ENCODE measurements at places on chromosomes 3 and 15. TPM values are rescaled to one million over a fixed set of nuclear protein-coding genes. Genes with fewer than 3 reads are reported as not detected.

- DNase-seq, result no peak
These were observed 148.1 kb downstream of the NEK11 start for GRCh38 chr3:131174752-131175151.

DNA sequence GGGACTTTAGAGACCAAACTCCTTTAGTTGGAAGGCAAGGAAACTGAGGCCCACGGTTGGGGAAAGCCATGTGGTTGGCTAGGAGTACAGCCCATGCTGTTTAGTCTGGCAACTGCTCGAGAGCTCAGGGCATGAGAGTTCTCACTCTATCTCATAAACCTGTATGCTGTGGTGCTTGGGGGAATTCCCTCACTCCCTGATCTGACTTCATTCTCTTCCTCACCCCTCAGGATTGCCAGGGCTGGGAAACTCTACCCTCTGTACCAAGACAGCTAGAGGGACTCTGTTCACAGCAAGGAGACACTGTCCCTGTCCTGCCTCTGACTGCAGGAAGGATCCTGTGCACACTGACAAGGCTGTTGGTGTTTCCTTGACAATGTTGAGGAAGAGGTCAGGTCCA, 230.2 kb downstream of the ZNF621 start:
- DNase-seq, result no peak

- no peak for DNase-seq
These were observed 315.2 kb downstream of the ZBTB20 start for GRCh38 chr3:114831861-114832260.

DNA sequence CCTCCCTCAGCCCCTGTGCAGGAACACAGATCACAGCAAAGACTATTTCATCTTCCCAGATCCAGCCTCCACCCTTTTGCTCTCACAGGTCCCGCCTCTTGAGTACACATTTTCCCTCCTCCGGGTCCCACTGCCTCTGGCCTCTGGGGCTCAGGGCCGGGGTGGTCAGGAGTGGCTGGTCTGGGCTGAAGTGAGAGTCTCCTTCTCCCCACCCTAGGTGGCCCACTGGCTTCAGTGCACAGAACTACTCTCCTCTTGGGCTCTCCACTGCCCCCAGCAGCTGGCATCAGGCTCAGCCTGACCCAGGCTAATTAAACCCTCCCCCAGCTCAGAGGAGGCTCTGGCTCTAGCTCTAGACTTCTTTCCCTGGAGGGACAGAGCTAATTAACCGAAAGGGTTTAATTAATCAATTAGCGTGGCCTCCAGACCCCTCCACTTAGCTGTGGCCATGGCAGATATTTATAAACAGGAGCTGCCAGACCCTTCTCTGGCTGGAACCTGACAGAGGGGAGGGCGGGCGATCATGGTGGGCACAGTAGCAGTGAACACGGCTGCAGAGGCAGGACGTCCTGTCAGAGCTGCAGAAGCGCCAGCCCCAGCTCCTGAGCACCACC, 15.1 kb downstream of the DUSP7 start:
- no peak for DNase-seq

DNA sequence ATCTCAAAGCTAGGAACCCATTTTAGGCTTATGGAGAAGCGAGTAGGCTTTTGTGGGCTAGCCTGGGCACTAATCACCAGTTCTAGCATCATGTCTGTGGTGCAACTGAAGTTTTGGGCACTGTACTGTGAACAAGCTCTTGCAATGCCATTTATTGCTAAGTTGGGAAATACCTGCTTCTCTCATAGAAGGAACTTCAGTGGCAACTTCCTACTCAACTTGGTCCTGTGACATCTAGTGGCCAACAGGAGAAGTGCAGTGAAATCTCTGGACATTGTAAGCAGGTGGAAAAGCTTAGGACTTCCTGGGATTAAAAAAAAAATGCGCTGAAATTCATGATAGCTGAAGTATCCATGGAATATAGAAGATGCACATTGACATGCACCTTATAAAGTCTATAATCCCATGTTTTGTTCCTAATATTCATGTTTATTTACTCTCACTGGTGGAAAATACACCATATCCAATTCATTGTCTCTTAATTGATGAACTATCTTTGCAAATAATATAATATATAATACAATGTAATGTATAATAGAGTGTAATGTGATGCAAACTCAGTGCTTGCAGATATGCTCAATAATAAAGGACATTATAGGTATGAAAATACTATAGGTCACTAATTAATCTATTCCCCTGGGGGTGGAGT, 6.5 kb upstream of the ALDH1A3 start:
- DNase-seq, result no peak

GRCh38 chr15:69725957-69726356, 273.3 kb downstream of the RPLP1 start:
- no peak for DNase-seq

DNA sequence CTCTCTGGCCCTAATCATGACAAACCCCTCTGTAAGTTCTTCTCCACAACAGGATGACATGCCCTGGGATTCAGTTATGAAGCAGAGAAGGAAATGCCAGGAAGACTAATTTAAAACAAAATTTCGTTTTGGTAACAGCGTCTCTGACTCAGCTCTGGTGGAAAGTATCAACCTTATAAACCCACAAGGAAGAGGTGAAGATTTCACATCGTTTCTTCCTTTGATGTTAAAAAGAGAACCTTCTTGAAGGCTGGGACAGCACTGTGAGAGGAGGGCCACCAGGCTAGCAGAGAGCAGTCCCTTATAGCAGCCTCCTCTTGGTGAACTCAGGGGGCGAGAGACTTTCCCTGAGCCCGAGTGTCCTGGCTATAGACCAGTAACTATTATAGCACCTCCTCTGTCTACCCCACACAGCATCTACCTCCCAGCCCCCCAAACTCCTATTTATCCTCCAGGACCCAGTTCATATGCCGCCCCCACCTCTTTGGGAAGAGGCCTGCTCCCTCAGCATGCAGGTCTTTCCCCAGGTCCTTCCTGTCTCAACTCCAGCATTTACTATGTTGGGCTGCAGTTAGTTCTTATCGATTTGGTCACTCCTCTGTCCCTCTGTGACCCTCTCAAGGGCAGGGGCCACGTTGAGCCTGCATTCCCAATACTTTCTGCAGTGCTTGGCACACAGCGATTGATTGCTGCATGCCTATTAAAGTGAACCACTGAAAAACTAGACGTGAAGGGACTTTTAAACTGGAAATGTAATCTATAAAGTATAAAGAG, 321.5 kb upstream of the ICE2 start:
- no peak for DNase-seq

DNA sequence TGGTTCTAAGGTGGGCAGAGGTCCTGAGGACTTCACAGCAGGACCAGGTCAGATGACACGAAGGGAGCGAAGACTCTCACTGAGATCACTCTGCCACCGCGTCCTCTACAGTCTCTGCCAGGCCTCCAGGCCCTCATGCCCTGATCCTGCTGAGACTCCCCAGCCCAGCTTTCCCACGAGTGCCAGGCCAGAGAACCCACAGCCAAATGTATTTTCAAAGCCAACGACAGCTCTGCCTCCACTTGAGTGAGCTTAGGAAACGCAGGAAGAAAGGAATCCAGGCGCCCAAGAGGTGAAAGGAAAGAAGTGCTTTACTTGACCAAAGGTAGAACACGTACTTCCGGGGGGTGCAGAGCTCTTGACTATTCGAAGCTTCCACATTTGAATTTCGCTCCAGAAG, 275.0 kb downstream of the XXYLT1 start:
- DNase-seq, result no peak

GRCh38 chr3:123344175-123344906, 104.5 kb downstream of the ADCY5 start:
- no peak for DNase-seq

DNA sequence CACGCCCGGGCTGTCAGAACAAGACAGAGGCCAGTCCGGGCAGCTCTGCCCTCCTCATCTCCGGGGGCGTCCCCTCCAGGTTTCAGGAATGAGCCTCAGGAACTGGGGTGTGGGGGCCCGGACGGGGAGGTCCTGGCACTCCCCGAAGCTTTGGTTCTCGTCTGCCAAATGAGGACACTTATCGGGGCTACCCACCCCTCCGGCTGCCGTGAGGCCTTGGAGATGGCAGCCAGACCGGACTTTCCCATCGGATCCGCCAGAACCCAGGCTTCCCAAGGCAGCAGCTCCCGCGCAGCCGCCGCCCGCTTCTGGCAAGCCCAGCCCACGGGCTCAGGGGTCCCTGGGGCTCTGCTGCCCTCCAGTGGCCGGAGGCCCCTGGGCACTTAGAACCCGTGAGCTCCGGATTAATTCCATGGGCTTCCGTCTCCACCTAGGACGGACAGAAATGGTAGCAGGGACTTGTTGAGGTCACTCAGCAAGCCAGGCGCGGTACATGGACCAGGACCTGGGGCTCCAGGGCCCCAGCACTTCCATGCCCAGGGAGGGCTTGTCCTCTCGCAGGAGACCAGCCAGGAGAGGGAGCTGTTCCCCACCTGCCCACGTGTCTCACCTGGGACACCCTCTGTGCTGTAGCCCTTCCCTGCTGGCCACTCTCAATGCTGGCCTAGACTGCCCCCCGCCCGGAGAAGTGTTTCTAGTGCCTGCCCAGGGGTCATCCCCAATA, 89.4 kb downstream of the LINGO1 start:
- DNase-seq, result peak; percentile 91

DNA sequence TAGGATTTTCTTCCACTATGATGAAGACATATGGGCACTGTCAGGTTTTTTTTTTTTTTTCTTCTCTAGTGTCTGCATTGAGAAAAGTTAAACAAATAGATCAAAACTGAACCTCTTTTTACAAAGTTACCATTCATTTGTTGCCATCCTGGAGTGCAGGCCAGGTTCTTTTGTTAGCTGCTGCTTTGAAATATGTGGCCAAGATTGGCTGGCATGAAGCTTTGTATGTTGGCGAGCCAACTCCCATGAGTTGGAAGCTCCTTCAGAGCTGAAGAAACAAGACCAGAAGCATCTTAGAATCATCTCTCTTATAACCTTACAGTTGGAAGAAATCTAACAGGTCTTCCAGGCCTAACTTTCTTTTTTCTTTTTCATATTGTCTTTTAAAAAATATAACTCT, 346.5 kb downstream of the THSD4 start:
- DNase-seq, result no peak

DNA sequence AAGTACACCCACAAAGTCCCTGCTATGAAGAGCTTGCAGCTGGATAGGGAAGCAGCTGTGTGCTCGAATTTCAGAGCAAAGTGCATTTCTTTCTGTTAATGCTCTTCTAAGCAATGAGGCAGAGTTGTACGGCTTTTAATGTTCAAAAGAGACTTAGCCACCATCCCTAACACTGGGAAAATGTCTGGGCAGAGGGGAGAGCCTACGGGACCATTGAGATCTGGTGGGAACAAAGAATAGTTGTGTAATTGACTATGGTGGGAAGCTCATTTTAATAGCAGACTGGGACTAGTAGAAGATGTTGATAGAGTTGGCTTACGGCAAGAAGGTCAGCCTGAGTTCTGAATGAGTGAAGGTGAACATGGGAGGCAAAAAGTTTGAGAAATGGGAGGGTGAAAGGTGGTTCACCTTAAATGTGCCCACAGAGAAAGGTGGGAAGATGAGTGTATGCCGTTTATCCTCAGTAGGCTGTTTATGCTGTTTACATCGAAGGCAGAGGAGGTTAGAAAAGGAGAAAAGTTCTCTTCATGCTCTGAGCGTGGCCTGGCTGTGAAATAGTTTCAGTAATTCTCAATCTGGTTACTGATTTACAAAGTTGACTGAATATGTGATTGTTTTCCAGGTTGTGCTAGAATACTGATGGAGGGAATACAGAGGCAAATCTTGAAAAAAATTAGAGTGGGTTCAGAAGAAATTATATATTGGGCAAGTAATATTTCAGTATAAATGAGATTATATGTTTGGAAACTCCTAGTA, 22.9 kb upstream of the UTS2B start:
- no peak for DNase-seq

DNA sequence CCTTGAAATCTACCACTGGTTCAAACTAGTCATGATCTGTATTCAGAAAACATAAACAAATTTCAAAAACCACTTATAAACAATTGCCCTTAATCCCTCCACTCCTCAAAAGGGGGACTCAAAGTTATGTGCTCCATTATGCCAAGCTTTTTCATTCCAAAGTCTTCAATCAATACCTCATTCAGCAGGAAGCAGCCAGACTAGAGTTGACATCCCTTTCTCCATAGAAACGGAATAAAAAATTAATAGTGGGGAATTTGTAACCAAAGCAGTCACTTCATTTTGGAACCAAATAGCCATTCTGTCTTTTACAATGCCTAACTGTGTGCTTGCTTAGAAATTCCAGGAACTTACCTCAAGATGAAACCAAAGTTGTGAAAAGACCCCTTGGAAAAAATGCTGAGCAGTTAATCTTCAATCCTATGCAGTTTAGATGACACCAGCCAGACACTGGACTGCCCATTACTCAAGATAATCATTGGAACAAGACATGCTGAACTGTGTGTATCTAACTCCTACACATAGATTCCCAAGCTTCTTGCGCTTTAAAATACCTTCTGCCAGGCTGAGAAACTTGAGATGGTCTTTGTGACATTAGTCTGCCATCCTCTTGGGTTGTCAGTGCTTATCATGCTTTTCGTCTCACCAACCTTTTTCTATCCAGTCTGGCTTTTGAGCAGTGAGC, 406.2 kb downstream of the PLOD2 start:
- no peak for DNase-seq

- no peak for DNase-seq
These were observed 977 bp downstream of the CDC25A start for GRCh38 chr3:48187301-48187578.

DNA sequence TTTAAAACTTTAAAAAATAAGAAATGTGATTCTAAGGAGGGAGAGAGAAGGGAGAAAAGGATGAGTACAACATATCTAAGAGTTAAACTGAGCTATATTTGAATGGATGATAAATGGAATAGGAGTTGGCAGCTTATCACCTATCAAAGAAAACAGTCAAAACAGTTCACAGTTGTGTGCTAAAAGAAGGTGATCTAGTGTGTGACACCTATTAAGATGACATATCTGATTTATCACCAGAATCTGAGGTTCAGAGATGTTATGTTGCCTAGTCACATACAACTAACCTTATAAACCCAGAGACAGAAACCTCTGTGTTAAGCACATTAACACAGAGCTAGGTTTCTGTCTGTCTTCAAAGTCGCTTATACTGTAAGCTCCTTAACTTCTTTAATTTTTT, 3.0 kb downstream of the ATP13A3 start:
- no peak for DNase-seq

Gene FGF12
- 230 TPM for polyA plus RNA-seq

Gene IGDCC3
- 0.09 TPM for polyA plus RNA-seq

Gene CCDC14
- 7.1 TPM for polyA plus RNA-seq

Gene ELL3
- 1.1 TPM for polyA plus RNA-seq

Gene PROK2
- 0.11 TPM for polyA plus RNA-seq

Gene TGM5
- 0.02 TPM for polyA plus RNA-seq

Gene SCN11A
- not detected for polyA plus RNA-seq

Gene SLC22A13
- polyA plus RNA-seq, result 0.09 TPM

Data from right cardiac atrium (tissue), 5 donors.